ENCODE measurements at places on chromosomes 4 and X.

- peak; percentile 87 for DNase-seq
These were observed 83.6 kb upstream of the GUCY1A1 start for GRCh38 chr4:155582971-155583437.

DNA sequence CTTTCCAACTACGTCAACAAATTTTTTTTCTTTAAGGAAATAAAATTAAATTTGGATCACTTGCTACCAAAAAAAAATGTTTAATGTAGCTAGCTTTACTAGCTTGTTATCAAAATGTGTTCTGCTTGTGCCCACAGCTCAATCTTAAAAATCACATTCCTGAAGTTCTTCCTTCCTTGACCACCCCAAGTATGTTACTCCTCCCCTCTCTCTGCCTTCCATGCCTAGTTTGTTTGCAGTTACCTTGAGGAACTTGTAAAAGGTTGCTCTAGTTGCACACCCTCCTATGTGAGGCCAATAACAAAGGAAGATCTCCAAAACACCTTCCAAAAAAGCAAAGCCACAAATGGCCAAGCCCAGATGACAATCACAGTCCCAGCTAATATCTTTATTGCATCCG is 19.6 kb upstream of the TMEM184C start:
- no peak for DNase-seq

DNA sequence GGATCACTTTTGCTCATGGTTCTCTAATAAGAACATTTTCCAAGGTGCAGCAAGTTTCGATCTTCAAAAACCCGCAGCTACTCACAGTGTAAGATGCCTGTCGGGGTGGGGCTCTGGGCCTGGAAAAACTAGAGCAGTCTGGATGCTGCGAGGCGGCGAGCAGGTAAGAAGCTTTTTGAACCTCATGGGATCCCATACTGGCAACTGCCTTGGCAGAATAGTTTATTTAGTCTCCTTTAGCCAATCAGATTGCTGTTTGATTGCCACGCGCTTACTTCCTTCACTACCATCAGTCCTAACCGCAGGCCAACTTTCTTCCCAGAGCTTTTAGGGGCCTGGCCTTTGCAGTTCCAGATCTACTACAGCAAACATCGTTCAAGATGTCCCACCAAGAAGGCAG is 61.3 kb upstream of the MAGEB10 start:
- DNase-seq = peak; percentile 83

DNA sequence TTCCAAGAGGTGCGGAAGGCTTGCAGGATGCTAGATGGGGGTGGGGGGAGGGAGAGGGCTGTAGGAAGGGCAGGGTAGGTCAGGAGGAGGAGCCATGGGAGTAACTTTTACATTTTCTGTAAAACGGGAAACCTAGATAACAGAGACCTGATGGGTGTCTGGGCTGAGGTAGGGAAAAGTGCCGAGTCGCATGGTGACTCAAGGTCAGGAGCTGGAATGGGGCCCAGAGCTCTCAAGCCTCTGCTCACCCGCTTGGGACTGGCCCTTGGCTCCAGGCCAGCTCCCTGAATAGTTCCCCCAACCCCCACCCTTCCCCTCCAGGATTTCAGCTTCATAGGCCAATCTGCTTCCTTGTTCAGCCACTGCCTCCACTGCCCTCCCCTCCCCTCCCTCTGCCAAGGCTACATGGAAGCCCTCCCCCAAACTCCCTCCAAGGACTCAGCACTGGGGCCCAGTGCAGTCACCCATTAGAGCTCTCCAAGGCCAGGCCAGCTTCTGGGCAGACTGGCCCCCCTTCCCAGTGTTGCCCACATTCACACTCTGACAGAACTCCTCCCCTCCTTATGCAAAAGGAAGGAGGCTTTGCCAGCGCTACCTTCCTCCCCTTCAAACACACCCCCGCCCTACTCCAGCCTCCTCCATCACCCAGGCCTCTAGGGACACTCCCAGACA is 43.6 kb downstream of the TSC22D3 start:
- peak; percentile 85 for DNase-seq

DNA sequence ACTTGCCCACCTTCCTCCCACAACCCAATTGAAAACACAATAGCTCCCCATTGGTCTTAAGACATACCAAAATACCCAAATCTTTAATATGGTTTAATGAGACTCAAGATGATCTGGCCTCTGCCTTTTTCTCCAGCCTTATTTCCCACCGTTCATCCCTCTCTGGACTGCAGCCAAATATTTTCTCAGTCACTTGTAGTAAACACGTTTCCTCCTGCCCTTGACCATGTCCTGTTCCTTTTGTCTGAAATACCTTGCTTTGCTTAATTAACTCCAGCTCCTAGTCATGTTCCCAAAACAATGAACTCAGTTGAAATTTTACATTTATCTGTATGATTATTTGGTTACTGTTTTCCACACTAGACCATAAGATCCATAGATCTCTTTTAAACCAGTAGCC is 8.4 kb upstream of the NUP54 start:
- DNase-seq = peak; percentile 17
